Calu3 (cell line): ENCODE measurements at places on chromosomes 1 and 21. TPM values are rescaled to one million over a fixed set of nuclear protein-coding genes. Genes with fewer than 3 reads are reported as not detected.

- peak; percentile 59 for DNase-seq
Observed at GRCh38 chr1:197911857-197912696, 5.1 kb upstream of the LHX9 start.

FCRL4 gene
- not detected in 2 replicates for total RNA-seq

DNA sequence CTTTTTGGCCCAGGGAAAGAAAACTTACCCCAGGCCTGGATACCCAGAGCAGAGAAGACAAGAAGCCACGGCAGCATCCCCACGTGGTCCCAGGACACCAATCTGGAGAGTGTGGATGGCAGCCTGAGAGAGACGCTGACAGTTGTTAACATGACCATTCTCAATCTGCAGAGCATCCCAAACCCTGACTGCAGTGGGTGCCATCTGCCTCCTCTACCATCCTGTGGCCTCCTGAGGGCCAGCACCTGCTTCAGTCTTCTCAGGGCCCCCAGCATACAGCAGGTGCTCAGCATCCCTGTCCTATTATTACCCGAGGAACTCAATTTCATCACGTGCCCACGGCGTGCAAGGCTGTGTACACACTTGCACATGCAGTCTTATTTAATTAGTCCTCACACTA is 785 bp downstream of the PGLYRP4 start:
- no peak for DNase-seq

- no peak for DNase-seq
Observed at GRCh38 chr1:13456904-13457532, 46.8 kb downstream of the PRAMEF20 start.

DNA sequence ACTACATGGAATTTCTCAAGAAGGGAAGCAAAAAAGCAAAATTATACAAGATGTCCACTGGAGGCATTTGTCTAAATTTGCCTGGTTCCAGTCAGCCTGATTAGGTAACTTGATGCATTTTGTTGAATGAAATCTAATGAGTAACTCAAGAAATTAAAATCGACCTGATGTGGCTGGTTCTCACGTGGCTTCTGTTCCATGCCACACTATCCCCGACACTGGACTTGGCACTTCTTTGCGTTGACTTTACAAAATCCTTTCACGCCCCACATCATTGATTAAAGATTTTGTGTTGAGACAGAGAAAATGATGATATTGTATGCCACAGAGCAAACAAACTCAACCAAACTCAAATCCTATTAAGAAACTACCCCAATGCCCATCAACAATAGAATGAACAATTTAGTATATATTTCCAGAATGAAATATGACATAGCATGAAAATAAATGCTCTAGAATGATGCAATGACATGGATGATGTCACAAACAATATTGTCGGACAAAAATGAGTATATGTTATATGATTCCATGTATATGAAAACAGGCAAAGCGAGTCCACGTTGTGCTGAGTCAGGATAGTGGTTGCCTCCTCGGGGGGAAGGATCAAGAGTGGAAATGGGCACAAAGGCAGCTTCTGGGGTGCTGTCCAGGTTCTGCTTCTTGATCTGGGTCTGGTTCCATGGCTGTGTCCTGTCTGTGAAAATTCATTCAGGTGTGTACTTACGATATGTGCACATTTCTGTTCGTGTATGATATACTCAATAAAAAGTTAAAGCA is 12.9 kb upstream of the HMGCS2 start:
- DNase-seq: no peak

DNA sequence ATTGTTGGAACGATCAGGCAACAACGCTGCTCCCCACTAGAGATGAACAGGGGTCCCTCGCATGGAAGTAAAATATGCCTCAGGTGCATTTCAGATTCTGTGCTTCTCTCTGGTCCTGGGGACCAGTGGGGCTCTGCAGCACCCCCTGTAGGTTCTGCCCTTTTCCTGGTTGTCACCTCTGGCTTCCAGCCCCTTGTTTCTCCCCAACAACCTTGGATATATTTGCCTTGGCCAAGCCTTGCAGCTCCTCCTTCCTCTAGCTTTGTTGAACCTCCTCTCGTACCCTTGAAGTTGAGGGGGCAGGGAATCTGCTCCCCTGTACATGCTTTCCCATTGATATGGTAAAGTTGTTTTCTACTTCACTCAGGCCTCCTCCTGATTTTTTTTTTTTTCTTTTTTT is 5.4 kb upstream of the RGSL1 start:
- DNase-seq: no peak

DNA sequence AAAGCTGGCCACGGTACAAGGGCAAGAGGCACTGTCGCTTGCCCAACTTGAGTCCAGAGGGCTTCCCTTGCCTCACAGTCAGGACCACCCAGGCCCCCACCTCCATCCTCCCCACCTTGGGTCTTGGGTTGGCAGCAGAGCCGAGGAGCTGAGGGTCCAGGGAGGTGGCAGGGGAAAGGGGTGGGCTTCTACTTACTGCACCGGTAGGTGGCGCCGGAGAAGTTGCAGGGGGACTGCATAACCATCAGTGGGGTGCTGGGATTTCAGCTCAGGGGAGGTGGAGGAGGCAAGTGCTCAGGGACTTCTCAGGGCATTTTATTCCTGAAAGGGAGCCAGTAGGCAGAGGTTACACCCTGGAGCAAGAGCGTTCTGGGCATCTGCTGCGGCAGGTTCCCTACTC is 44.0 kb downstream of the TRIM62 start:
- DNase-seq: no peak

CR1L gene
- total RNA-seq: not detected in 2 replicates

GRCh38 chr1:3914331-3914851 is 14.3 kb upstream of the C1orf174 start:
- no peak for DNase-seq

GRCh38 chr1:154614247-154614646 is 6.3 kb upstream of the ADAR start:
- no peak for DNase-seq

ELF3 gene
- total RNA-seq: 830 and 907 TPM in 2 replicates

- DNase-seq: no peak
Observed at GRCh38 chr1:7341145-7341905, 429.8 kb upstream of the VAMP3 start.

GRCh38 chr1:44089371-44090048 is 29.1 kb upstream of the KLF17 start:
- DNase-seq: no peak
